Mesenteric fat pad (tissue), 1 donor: ENCODE measurements at places on chromosomes 5 and 9.

DNA sequence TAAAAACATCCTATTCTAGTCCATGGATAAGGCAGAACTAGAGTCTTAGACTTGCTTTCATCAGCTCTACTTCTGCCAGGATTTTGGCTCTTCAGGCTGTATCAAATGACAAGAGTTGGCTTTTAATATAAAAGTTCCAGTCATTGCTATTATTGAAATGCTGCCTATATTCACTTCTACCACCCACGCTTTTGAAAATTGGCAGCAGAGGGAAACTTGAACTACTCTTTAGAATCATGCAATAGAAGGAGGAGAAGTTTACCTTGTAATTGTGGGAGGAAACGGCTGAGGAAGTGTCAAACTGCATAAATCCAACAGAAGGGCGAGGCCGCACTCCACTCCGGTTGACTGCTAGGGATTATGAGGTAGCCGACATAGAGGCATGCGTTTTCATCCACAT, 122.6 kb upstream of the BASP1 start:
- DNase-seq = no peak

DNA sequence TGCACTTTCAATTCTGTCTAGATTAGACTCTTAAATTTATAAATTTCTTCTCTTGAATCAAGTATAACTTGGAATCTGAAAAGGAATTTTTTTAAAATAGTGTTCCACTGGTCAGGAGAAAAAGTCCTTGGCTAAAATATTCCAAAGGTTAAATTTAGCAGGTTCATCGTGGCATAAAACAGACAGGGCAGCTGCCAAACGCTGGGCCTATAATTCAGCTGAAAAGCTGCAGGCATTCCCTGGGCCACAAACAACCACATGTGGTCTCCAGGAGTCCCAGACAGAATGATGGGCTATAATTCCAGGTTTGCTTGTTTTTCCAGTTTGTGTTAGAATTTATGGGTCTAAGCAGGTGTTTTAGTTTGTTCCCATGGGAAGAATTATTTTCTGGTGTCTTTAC, 71.1 kb upstream of the RETREG1 start:
- DNase-seq = no peak

GRCh38 chr9:8880060-8880459, 1080.5 kb upstream of the DMAC1 start:
- no peak for DNase-seq

DNA sequence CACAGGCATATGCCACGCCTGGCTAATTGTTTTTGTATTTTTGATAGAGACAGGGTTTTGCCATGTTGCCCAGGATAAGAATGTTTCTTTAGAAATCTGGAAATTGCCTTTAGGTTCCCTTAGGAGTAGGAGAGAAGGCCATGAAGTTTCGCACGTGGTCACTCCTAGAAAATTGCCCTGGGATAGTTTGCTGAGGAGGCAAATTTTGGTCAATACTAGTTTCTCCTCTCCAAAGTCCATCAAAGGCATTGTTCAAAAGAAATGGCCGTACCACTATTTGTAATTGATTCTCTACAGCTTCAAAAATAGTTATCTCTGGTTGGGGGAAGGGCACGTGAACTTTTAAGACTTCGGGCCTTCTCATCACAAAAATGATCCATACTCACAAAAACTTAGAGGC, 845 bp upstream of the SLC30A5 start:
- DNase-seq = no peak

DNA sequence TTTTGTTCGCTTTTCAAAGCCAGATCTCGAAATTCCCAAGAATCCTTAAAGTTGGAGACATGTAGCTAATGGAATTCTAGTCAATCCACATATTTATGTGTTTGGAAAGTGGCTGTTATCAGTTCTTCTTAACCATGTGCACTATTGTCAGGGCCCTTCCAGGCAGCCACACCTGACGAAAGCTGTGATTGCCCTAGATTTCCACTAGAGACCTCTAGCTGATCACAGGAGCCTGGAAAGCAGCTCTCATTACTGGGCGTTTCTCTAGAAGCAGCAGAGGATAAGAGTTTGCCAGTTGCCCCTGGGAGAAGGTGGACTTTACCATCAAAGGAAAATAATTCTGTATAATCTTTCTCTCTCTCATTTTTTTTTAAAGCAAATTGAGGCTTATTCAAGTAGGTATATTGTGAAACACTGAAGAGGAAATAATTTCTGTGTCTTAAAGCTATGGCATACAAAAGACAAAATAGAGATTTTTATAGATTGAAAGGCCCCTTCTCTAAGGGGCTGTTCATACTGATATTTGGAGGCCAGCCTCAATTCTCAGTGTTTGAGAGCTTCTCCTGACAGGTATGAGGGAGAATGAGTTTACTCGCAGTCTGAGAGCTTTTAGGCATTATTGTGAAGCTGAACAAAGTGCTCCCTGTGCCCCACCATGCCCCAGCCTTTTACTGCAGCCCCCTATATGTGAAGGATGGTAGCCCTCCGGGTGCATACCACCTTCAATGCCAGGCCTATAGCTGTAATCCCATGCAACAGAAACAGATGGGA, 405.4 kb upstream of the ACTBL2 start:
- no peak for DNase-seq

DNA sequence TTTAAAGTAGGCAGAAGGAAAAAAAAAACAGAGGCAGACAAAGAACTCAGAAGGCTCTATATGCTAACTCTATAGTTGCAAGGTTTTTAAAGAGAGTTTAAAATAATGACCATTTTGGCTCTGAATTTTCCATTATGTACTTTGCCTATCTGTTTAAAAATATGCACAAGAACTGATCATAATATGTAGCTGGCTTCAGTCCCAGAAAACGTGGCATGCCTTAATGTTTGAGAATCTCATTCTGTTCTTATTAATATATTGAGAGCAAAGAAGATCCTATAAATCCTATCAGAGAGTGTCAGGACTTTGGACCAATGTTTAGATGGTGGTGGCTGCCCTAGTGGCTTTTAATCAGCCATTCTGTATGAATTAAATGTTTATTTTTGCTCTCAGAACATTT, 121.5 kb downstream of the JMY start:
- DNase-seq = no peak

- DNase-seq = no peak
Measured at GRCh38 chr5:13972029-13972428, 27.5 kb upstream of the DNAH5 start.

- DNase-seq = no peak
Measured at GRCh38 chr5:34660444-34660843, 4.3 kb downstream of the RAI14 start.

DNA sequence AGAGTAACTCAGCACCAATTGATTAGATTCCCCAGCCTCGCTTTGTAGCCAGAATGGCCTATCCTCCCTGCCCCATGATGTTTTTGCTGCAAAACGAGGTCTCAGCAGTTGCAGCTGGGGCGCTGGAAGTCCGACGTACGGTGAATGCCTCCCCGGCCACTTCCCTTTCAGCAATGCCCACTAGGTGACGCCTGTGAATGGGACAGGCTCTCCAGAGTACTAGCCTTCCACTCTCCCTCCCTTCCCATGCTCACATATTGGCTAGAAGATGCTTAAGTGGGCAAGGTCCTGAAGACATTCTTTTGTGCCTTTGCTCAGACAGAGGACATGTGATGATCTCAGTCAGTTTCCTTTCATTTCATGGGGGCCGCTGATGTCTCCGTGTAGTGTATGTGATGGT, 50.8 kb downstream of the DMRT2 start:
- no peak for DNase-seq

- DNase-seq = no peak
Measured at GRCh38 chr9:3498691-3499090, 27.1 kb downstream of the RFX3 start.
